ENCODE measurements at places on chromosomes 1 and 21. TPM values are rescaled to one million over a fixed set of nuclear protein-coding genes. Genes with fewer than 3 reads are reported as not detected.

The BSND gene
- not detected for total RNA-seq

The NOS1AP gene
- 1.8 TPM for total RNA-seq

The LCE6A gene
- total RNA-seq = not detected

The GSTM1 gene
- total RNA-seq = 17.0 TPM

The PPIAL4G gene
- not detected for total RNA-seq

The S100B gene
- not detected for total RNA-seq

The RRP1B gene
- total RNA-seq = 39.1 TPM

The CYP4Z1 gene
- total RNA-seq = not detected

The SLC1A7 gene
- total RNA-seq = not detected

The ETV3L gene
- not detected for total RNA-seq

The PRAMEF26 gene
- not detected for total RNA-seq

The OR2AK2 gene
- total RNA-seq = not detected

The FAM163A gene
- total RNA-seq = not detected

The RHOU gene
- total RNA-seq = not detected

The TNFRSF18 gene
- not detected for total RNA-seq

The ESRRG gene
- 0.13 TPM for total RNA-seq

The ACOT11 gene
- 1.9 TPM for total RNA-seq

The LYPD8 gene
- 2.0 TPM for total RNA-seq

The IL22RA1 gene
- total RNA-seq = 0.33 TPM

The GBP7 gene
- not detected for total RNA-seq

The VWA5B1 gene
- total RNA-seq = not detected

The DNASE2B gene
- not detected for total RNA-seq

The AADACL3 gene
- total RNA-seq = not detected

The XKR8 gene
- 5.5 TPM for total RNA-seq

The MSH4 gene
- total RNA-seq = 0.13 TPM

The SPATA45 gene
- not detected for total RNA-seq

The SEC16B gene
- total RNA-seq = 0.59 TPM

Data from HT1080 (cell line).